ENCODE measurements at places on chromosomes 4 and X. TPM values are rescaled to one million over a fixed set of nuclear protein-coding genes. Genes with fewer than 3 reads are reported as not detected.
A peak's percentile ranks its signal among the peaks of the same experiment; 100 is the strongest.

The P2RY8 gene
- total RNA-seq = 0.38 TPM

The STOX2 gene
- total RNA-seq = 8.3 TPM

GRCh38 chr4:37383579-37384229, 139.2 kb downstream of the NWD2 start:
- no peaks in the 10 kb centered on the region for H3K4me1 ChIP-seq
- no peak overlapping the region for H3K27ac ChIP-seq
- no peak for DNase-seq
- H3K27me3 ChIP-seq = no peaks in the 10 kb centered on the region

- DNase-seq = peak; percentile 64
- H3K4me3 ChIP-seq = no peak overlapping the region
- H3K36me3 ChIP-seq = no peaks in the 10 kb centered on the region
- H3K4me1 ChIP-seq = peaks cover 26% of the 10 kb centered on the region
These were observed 50.3 kb downstream of the HTRA3 start for GRCh38 chr4:8319731-8320385.

- no peaks in the 10 kb centered on the region for H3K27me3 ChIP-seq
- H3K4me3 ChIP-seq = no peak overlapping the region
- no peaks in the 10 kb centered on the region for H3K4me1 ChIP-seq
- H3K36me3 ChIP-seq = no peaks in the 10 kb centered on the region
These were observed 56.5 kb upstream of the ACSL1 start for GRCh38 chr4:184882276-184882675.
